ENCODE measurements at places on chromosomes 13 and 19.

DNA sequence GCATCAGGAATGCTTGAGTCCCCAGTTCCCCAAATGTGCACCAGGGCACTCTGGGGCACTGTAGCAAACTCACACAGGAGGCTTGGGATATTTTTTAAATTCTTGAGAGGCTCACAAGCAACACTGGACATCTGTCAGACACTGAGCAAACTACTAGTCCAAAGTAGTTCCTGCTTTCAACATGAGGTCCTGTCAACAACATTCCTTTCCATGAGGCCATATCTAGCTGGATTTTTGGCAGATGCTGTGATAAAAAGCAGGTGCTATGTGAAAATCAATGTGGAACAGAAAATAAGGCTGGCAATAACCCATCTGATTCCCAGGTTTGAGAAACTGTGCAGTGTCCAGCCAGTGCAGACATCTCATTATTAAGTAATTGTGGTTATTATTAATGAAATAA lies 50.5 kb downstream of the STARD13 start:
- DNase-seq, result peak; percentile 35

DNA sequence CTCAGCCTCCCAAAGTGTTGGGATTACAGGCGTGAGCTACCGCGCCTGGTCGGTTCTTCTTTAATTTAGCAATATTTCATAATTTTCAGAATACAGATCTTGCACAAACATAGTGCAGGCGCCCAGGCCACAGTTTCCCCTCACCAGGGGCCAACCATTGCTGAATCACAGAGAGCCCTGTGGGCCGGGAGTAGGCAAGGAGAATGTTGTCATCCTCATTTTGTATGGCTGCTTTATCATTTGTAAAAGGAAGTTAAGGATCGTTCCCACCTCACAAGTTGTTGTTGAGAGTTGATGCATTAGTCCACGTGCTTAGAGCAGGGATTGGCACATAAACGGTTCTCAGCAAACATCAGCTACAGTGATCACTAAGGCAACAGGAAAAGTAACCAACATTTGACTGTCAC lies 30.2 kb downstream of the MEIS3 start:
- no peak for DNase-seq

DNA sequence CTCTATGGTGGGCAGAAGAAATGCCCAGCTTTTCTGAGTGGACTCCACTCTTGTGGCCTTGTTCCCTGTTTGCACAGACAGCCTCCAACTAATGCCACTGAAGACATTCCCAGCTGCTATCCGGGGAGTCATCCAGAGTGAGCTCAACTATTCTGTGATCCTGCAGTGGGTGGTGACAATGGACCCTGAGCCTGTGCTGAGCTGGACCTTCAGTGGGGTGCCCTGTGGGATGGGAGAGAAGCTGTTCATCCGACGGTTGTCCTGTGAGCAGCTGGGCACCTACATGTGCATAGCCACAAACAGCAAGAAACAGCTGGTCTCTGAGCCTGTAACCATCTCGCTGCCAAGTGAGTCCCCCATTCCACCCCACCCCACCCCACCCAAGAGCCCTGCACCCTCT lies 10.3 kb downstream of the IGSF23 start:
- no peak for DNase-seq

- no peak for DNase-seq
Measured at GRCh38 chr13:23322353-23323336, 110.9 kb downstream of the SACS start.

DNA sequence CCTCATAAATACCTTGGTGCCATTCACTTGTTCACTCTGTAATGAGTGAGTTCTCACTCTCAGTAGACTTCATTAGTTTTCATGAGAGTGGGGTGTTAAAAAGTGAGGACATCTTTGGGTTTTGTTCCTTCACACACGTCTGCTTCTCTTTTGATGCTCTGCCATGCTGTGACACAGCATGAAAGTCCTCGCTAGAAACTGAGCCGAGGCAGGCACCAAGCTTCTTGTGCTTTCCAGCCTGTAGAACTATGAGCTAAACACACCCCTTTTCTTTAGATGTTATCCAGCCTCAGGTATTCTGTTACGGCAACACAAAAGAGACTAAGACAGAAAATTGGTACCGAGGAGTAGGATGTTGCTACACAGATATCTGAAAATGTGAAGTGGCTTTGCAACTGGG lies 43.7 kb downstream of the ALOX5AP start:
- DNase-seq, result no peak

Data from astrocyte of the spinal cord (primary cell).